Activated CD4-positive, alpha-beta T cell treated with anti-CD3 and anti-CD28 coated beads for 1 hour (primary cell): ENCODE measurements at places on chromosomes 3 and 15.

- DNase-seq = no peak
Measured at GRCh38 chr3:25583343-25583742, 81.4 kb downstream of the TOP2B start.

- DNase-seq = no peak
Measured at GRCh38 chr3:118736107-118736506, 298.5 kb downstream of the IGSF11 start.

DNA sequence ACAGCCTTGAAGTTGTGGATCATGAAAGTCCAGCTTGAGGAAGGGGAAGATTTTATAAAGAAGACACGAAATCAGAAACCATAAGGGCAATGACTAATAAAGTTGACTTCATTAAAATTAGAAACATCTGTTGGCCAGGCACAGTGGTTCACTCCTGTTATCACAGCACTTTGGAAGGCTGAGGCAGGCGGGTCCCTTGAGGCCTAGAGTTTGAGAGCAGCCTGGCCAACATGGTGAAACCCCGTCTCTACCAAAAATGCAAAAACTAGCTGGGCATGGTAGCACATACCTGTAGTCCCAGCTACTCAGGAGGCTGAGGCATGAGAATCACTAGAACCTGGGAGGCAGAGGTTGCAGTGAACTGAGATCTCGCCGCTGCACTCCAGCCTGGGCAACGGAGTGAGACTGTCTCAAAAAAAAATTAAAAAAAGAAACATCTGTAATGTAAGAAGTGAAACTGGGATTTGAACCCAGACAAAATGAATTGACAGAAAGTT is 7.9 kb upstream of the UBXN7 start:
- DNase-seq = no peak

- no peak for DNase-seq
Measured at GRCh38 chr3:148101061-148101460, 596.6 kb upstream of the AGTR1 start.

DNA sequence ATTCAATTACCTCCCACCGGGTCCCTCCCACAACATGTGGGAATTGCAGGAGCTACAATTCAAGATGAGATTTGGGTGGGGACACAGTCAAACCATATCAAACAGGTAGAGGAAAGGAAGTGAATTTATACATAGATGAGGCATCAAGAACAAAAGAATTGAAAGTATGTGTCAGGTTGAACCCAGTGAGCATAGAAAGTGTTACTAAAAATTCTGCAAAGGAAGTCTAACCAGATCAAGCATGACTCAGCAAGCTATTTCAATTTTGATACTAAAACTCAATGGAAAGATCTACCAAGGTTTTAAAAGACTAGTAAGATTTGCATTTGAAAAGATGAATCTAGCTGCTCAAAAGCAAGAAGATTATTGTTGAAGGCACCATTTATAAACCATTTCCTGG is 323.0 kb downstream of the ROBO2 start:
- DNase-seq = no peak

DNA sequence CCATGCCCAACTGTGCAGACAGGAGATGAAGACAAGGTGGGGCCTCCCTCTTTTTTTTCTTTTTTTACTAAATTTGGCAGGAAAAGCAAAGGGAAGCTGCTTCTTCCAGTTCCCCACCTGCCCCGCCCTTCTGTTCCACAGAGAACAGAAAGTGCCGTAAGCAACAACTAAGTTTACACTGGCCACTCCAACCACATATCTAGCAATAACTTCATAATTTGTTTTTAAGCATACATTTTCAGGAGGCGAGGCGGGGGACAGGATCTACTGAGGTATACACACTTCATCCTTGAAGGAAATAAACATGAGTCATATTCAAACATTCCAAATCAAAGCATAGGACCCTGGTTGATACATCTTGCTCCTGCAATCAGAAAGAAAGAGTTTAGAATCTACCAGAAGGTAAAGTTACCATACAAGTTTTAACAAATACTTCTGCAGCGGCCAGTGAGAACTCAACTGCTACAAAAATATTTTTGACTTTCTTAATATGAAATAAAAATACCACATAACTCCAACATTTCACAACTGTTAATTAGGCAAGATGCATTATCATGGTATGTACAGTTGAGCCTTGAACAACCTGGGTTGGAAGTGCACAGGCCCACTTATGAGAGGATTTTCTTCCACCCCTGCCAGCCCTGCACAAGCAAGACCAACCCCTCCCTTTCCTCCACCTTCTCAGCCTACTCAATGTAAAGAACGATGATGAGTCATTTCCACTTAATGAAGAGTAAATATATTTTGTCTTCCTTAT is 50.7 kb downstream of the FOXP1 start:
- no peak for DNase-seq

- no peak for DNase-seq
Measured at GRCh38 chr3:160643994-160644393, 33.0 kb upstream of the ARL14 start.

GRCh38 chr3:57784089-57784735 is 28.1 kb downstream of the SLMAP start:
- no peak for DNase-seq

DNA sequence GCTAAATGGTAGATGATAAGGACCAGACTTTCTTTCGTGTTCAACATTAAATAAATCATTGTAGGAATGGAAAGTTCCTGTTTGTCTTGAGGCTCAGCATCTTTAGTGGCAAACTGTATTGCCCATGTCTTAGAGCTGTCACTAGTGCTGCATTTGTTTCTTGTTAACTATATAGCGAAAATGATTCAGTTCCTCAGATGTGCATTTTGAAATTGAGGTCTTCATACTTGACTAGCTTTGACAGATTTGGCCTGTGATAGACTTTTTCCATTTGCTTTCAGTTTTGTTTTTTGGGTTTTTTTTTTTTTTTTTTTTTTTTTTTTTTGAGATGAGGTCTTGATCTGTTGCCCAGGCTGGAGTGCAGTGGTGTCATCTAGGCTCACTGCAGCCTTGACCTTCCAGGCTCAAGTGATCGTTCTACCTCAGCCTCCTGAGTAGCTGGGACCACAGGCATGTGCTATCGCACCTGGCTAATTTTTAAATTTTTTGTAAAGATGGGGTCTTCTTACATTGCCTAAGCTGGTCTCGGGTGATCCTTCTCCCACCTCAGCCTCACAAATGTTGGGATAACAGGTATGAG is 9.5 kb upstream of the RPLP1 start:
- no peak for DNase-seq

GRCh38 chr3:162742159-162742717 is 1245.6 kb downstream of the OTOL1 start:
- no peak for DNase-seq

DNA sequence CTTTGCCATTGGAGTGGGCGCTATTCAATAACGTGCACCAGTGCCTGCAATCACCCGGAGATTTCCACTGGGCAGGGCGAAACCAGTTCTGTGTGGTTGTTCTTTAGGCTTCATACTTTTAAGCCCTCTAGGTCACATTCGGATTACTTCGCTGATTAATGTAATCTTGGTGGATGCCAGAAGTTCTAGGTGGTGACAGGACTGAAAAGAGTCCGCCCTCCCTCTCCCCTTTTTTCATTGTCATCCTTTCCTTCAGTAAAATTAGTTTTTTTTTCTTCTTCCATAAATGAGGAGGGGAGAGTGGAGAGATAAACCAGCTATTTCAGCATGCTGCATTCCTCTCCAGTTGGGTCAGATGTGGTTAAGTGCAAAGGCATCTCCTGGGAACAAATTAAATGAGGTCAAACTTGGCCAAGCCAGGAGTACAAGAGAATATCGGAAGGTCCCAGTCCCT is 2.3 kb upstream of the SLC2A2 start:
- DNase-seq = no peak

DNA sequence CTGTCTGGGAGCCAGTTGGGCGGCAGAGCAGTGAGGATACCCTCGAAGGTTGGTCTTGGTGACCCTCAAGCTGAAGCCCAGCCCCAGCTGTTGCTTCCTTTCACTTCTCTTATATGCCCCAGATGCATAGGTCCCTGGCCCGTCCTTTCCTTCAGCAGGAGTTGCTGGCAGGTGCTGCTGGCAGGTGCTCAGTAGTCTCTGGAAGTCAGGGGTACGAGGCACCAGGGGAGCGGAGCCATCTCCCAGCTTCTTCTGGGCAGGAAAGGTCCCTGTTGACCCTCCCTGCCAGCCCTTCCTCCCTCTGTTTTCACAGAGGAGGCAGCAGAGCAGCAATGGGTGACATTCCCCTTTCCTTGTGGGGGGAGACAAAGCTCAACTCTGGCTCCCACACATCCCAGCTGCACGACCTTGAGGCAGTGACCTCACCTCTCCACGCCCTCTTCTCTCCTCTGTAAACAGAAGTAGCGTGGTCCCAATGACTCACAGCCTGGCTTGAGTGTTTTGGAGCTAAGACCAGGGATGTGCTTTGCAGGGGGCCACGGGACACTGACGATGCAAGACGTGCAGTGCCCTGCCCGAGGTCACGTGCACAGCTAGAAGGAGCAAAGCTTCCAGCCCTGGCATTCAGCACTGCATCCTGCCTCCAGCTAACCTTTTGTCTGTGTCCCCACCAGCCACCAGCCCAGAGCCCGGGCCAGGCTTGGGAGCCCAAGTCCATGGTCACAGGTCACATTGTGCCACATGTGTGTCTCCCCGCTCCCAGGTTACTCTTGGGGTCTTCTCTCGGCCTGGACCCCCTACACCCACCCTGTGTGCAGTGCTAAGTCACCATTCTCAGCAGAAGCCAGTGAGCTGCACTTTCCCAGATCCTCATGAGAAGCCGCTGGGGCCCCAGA is 49.7 kb downstream of the SLC6A6 start:
- DNase-seq = no peak

- DNase-seq = no peak
Measured at GRCh38 chr3:183285318-183285717, 32.3 kb downstream of the B3GNT5 start.

GRCh38 chr3:101635954-101636798 is 40.8 kb downstream of the ZBTB11 start:
- peak; percentile 43 for DNase-seq

DNA sequence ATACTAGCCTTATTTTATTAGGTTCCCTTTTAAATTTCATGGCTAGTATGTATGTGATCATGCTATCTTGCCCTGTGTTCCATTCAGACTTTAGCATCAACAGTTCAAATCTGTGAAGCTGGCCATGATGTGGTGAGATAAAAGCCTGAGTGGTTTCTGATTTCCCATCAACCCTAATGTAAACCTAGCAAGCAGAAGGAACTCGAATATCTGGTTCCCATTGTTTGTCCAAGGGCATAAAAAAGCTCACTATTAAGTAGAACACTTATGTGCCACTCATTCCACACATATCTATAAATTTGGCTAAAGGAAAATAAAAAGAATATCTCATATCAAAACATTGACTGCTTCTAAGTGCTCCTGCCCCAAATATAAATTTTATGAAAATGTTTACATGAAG is 311.7 kb downstream of the CADM2 start:
- no peak for DNase-seq

- no peak for DNase-seq
Measured at GRCh38 chr15:30038667-30039523, 43.9 kb upstream of the GOLGA8J start.

DNA sequence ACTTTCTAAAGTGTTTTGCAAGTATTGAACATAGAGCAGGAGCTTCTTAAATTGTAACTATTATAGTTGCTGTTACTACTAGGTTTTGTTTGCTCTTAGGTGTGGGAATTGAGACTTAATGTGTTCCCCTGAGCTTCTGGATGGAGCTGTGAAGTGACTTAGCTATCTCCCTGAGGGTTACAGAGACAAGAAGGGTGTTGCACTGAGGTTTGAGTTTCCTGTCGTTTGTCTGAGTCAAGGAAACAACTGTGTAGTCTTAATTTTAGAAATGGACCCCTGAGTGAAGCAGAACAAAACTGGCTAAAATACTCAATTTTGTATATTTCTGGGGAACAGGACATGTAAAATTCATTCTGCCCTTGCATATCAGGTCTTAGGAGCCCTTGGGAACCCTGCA is 20.4 kb downstream of the TTC21A start:
- no peak for DNase-seq

DNA sequence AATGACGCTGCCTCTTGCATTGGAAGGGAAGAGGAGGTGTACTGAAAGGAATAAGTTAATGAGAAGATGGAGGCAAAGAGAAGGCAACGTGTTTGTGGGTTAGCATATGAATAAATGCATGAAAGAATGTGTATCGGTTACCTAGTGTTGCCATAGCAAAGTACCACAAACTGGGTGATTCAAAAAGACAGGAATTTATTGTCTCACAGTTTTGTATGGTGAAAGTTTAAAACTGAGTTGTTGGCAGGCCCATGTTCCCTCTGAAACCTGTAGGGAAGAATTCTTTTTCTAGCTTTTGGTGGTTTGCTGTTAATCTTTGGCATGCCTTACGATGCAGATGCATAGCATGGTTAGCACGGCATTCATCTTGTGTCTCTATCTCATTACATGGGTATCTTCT is 729.9 kb downstream of the MECOM start:
- no peak for DNase-seq

DNA sequence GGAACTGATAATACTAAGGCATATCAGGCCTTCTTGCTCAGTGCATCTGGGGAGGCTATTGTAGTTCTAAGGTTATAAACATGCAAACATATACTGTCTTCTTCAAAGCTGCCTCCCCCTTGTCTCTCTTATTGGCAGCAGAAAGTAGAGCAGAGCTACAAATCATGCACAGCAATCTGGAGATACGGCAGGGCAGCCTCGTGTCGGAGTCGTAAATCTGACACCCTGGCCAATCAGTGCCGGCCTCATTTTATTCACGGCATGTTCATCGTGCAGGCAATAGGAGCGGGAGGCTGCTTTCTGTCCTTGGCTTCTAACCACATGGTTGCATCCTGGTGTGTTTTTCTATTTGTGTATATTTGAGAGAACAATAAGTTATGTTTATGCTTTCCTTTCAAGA is 300.2 kb upstream of the CNTN6 start:
- no peak for DNase-seq

DNA sequence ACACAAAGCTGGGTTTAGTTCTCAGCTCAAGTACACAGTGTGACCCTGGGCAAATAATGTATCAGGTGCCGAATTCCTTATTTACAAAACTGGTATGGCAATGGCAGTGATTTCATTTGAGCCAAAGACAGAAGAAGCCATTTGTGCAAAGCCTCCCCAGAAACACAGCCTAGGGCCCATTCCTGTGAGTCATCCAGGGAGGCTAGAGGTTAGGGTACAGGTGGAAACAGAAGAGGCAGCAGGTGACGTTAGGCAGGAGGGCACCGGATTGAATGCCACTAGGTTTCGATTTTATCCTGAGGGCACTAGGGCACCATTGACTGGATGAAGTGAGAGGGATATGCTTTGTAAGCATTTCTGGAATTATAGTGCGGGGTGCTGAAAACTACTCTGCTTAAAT is 766.9 kb upstream of the NR2F2 start:
- no peak for DNase-seq

DNA sequence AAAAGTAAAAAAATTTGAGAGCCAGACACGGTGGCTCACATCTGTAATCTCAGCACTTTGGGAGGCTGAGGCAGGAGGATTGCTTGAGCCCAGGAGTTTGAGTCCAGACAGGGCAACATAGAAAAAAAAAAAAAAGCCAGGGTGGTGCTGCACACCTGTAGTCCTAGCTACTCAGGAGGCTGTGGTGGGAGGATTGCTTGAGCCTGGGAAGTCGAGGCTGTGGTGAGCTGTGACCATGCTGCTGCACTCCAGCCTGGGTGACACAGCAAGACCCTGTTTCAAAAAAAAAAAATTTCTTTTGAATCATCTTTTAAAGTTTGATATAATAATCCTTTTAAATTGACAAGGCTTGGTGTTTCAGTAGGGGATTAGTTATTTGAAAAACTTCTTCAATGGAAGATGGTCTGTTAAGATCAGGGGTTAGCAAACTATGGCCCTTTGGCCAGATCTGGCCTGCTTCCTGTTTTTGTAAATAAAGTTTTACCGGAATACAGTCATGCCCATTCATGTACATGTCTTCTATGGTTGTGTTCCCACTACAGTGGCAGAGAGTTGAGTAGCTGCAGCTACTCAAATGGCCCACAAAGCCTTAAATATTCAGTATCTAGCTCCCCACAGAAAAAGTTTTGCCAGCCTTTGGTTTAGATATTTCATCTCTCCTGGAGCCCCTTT is 28.9 kb downstream of the CDAN1 start:
- DNase-seq = no peak
